Astrocyte of the spinal cord (primary cell): ENCODE measurements at places on chromosomes 7 and 10.

DNA sequence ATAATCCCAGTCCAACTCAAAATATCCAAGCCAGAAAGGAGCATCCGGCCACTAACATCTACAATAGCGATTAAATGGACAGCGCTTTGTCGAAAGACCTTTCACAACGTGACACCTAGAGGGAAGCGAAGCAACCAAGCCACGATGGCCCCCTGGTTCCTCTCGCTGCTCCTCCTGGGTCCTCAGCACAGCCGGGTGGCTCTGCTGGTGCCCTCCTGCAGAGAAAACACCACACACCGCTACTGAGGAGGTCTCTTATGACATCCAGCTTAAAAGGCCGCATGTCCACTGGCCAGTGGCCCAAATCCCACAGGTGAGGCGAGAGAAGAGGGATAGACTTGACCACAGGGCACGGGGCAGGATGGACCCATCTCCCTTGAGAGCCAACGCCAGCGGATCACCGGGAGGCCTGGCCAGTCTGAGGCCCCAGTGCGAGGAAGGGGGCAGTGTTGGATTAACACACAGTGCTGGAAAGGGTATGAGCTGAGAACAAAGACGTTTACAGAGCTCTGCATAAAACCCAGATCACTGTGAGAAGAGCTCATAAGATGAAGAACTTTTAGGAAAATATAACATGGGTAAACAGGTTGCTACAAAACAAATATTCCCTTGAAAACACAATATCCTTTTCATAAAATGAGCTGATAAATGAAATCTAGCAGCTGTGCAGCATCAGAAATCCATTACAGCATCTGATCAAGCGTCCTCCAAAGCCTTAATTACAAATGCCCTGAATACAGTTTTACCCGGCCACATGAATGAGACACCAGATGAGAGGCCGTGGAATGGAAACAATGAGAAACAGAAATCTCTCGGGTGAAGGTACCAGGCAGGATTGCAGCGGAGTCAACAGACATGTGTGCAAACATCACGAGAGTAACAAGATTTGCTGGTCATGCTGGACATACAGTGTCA is 236.7 kb downstream of the DIP2C start:
- no peak for DNase-seq

DNA sequence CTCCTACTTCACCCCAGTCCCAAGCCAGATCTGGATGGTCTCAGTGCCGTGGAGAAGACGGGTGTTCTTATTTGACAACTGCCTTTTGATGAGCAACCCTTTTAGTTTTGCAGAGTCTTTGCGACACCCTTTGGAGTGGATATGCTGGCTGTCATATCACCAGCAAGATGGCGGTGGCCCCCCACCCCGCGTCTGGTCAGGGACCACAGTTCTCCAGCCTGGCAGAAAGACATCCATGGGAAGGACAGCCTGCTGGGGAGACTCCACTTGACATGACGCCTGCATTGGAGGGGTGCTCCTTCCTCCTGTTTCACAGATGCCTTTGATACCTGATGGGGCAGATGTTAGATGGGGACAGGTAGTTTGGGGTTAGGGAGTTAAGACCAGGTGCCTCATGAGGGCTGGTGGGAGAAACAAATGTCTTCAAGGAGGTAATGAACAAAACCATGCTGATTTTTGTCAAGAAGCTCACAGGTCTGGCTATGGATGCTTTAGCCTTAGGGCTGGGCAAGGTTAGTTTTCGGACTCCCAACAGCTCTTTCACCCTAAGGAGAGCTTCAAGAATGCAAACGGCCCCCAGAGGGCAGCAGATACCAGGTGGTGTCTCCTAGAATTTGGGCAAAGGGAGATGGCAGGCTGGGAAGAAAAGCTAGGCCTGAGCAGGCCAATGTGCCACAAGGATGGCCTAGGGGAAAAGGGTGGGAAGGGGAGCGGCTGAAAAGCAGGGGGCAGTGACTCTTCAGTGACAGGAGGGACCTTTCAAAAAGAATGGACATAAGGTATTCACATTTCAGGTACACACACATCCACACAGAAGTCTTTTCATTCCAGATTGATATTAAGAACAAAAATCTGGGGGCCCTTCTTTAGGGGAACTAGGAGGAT is 95.2 kb downstream of the CLEC2L start:
- peak; percentile 45 for DNase-seq

- peak; percentile 88 for DNase-seq
Measured at GRCh38 chr7:27102581-27103442, at the start of gene HOXA2. HOXA2 (minus strand) TSS chr7:27102683; CDS start chr7:27102500, 183 bp downstream.

DNA sequence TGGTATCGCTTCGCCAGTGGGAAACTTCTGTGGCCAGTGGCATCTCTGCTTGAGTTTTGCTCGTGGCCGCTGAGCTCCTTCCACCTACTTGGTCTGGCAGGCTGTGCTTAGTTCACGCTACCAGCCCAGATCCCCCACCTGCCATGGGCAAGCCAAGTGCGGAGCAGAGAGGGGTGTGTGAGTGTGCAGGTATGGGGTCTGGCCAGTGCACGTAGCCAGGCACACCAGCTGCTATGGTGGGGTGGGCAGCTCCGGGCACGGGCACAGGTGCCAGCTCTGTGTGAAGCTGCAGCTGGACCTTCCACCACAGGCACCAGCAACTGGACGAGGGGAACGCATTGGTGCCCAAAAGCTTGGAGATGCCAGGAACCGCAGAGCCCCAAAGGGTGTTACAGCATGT is 56.5 kb downstream of the ZNF777 start:
- no peak for DNase-seq

GRCh38 chr7:40015790-40016296 is 65.8 kb downstream of the CDK13 start:
- DNase-seq = peak; percentile 60

- DNase-seq = no peak
Measured at GRCh38 chr10:71542478-71542877, 145.8 kb downstream of the CDH23 start.

- DNase-seq = no peak
Measured at GRCh38 chr10:60731134-60731885, 47.0 kb upstream of the CDK1 start.

DNA sequence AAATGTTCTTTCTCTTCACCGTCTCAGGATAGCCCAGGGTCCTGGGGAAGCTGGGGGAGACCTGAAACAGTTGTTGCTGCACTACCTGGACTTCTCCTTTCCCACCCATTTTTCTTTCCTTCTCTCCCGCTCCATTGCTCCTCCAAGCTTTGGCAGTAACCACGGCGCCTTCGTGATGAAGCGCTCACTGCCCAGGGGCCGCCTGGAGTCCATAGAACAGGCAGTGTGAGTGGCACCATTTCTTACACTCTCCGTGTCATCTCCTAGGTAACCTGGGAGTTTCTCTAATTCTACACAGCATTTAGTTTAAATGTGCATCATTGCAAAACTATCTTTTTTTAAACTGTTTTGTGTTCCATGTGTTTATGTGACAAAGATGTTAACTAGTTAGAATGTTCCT is 40.3 kb upstream of the BHLHA15 start:
- no peak for DNase-seq

- DNase-seq = peak; percentile 3
Measured at GRCh38 chr7:86961686-86962085, 97.8 kb downstream of the ELAPOR2 start.

DNA sequence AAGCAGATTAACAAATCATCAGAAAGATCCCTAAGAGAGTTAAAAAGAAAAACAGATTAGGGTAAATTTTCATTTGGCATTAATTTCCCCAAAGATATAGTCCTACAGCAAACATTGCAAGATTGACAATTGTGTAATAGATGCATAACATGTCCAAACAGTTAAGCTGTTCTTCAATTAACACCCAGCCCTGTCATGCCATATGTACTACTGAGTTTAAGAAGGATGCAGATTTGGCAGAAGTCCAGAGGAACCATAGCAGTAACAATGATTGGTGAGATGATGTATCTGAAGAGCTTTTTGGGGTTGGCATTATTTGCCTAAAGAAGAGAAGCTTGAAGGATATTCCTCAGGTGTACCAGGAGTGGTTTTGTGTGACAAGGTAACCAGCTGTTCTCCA is 287.6 kb downstream of the LRMDA start:
- no peak for DNase-seq

GRCh38 chr10:122307669-122308416 is 36.7 kb downstream of the BTBD16 start:
- DNase-seq = peak; percentile 99

DNA sequence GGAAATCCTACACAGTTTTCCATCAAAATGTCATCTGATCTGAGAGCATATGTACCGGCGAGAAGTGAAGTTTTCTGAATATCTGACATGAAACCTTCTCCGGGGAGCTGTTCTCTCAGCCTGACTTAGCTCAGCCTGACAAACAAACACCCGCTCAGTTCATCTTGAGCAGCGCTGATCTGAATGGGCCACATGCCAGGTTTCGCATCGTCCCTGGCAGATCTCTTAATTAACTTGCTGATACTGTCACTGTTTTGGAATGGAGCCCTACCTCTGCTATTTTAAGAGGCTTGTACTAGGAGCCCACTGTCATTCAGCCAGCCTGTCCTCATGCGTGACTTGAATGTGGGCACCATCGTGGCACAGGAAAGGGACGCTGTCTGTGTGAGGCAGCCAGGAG is 109.2 kb downstream of the STRA8 start:
- no peak for DNase-seq

DNA sequence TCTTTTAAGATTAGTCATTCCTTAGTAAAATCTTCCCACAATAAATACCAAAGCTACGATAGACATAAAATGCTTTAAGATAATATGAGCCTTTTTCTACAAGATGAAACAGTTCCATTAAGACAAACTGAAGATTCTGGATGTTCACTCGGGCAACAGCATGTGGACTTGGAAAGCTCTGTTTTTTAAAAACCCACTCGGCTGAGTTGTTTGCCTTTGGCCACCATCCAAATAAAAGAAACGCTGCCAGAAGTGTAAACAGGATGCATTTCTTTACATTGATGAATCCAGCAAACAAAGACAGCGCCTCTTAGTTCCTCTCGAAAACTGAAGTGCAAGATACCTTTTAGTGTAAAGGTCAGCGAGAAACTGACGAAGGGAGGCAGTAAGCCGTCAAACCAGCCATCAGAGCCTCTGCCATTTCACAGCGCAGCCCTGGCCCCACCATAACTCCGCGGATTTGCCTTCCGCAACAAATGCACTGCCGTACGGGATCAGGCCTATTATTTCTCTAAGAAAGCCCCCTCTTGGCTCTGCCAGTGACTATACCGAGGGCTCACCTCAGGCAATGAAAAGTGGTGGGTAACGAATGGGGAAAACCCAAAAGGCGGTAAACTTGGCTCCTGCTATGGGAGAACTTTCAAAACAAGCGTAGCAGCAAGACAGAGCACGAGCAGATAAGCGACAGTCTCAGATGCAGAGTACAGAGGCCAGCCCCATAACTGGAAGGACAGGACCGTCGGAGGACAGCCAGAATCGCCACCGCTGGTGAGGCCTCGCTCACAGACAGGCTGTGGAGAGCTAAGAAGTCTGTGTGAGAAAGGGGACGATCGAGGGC is 41.4 kb downstream of the GNA12 start:
- peak; percentile 53 for DNase-seq

- DNase-seq = no peak
Measured at GRCh38 chr10:30467651-30468338, 33.8 kb downstream of the MAP3K8 start.

DNA sequence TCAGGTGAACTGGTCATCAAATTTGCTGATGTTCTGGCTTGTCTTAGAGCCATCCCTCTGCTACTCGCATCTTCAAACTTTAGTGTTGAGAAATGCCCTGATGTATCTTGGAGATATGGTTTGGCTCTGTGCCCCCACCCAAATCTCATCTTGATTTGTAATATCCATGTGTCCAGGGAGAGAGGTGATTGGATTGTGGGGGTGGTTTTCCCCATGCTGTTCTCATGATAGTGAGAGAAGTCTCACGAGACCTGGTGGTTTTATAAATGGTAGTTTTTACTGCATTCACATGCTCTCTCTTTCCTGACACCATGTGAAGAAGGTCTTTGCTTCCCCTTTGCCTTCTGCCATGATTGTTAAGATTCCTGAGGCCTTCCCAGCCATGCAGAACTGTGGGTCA is 74.0 kb upstream of the AFAP1L2 start:
- no peak for DNase-seq

GRCh38 chr7:109246330-109247077 is 676.8 kb downstream of the DNAJB9 start:
- no peak for DNase-seq

- no peak for DNase-seq
Measured at GRCh38 chr7:69654381-69654780, 56.1 kb downstream of the AUTS2 start.

- DNase-seq = no peak
Measured at GRCh38 chr7:50418526-50419290, 31.4 kb downstream of the FIGNL1 start.

GRCh38 chr7:19405541-19405940 is 260.3 kb upstream of the FERD3L start:
- peak; percentile 72 for DNase-seq

DNA sequence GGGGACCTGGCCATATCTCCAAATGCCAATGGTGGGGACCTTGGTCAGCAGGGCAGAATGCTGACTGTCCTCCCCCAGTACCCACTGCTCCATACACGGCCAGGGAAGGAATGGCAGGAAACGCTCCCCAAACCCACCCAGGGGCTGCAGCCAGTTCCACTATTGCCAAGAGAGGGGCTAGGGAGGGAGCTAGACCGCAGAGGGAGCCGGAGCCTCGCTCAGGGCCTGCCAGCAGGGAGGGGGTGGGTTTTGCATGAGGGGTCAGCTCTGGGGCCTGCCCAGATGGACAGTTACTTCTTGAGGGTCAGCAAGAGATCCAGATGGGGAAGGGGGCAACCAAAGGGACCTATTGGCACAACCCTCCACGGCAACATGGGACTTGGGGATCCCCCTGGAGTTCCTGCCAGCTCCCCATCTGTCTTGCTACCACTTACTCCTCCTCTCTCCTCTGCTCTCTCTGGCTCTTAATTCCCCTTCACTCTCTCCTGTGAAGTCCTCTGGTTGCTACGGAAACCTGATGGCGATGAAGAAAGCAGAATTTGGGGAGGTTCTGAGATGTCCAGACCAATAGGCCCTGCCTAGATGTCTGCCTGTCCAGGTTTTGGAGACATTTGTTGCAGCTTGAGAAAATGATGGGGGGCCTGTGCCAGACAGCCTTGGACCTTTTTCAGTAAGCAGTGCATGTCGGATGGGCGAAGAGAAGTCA is 12.6 kb downstream of the FGF8 start:
- no peak for DNase-seq

GRCh38 chr7:1539882-1540775 is 9.6 kb downstream of the MAFK start:
- no peak for DNase-seq

DNA sequence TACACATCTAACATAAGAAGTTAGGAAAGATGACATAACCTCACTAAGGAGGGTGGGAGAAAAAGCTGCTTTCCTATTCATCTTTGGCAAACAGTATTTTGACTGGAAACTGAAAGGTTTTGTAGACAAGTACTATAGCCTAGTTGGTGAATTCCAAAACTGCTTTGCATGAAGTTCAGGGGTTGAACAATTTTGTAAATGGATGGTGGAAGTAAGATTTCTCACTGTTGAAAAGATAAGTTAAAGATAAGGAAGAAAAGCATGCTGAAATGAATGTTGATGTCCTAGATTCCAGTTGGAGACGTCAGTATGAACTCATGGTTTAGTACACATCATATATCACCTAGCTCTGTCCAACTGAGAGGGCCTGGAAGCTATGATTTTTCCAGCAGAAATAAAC is 159.1 kb upstream of the FEZF1 start:
- no peak for DNase-seq

GRCh38 chr10:96310321-96310669 is 6.1 kb downstream of the DNTT start:
- DNase-seq = no peak

- no peak for DNase-seq
Measured at GRCh38 chr7:133755901-133756300, 371.2 kb upstream of the LRGUK start.
